Stimulated activated CD4-positive, alpha-beta T cell treated with anti-CD3 and anti-CD28 coated beads, Interleukin-1b, Interleukin-23, amount 100 ng/mL, for 48 hours (primary cell): ENCODE measurements at places on chromosomes 6 and 20.

DNA sequence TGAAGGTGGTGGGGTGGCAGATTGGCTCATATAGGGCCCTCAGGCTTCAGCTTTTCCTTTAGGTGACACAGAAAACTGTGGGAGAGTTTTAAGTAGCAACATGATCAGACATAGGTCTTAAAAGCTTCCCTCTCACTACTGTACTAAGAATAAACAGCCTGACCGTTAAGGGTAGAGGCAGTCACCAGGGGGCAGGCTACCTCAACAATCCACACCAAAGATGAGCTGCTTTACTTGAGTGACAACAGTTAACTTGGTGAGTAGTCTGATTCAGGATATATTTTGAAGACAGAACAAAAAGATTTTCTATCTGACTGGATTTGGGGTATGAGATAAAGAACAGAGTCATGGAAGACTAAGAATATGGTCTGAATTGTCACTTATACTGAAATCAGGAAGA, 193.1 kb upstream of the SHLD1 start:
- peak; percentile 63 for DNase-seq

- DNase-seq, result no peak
Measured at GRCh38 chr6:157821342-157822033, 1.6 kb upstream of the SNX9 start.

DNA sequence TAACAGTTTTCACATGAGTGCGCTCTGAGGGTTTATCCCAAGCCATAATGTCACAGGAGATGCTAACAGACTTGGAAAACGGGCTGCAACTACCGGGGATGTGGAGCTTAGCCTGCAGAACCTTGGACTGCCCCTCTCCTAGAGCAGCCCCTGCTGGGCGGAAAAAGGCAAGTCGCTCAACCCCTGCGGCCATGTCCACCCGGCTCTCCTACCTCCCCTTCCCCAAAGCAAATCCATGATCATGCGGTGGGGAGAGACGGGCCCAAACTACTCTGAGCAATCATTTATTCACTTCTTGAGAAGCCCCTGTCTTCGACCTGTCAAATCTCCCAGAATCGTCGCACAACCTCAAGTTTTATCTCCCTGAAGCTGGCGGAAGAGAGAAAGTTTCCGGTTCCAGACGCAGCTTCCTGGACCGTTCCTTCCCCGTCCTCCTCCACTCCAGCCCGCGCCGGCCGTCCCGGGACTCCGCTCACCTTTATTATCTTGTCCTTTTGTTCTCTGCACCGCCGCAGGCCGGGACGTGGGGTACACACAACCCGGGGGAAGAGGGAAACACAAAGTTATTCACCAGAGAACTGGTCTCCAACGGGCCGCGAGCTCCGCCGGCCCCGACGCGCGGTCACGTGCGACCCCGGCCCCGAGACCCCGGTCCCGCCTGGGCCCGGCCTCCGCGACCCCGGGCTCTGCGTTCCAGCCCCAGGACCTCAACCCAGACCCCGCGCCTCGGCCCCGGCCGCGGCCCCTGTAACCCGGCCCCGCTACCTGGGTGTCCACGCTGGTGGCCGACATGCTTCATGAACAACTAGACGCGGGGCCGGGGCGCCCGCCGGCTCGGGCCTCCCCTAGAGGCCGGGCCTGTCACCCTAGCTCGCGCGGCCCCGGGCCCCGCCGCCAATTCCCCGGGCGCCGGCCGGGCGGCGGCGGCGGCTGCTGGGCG, 560 bp downstream of the YTHDF1 start:
- no peak for DNase-seq

- no peak for DNase-seq
Measured at GRCh38 chr20:35296101-35296554, 3.9 kb upstream of the FAM83C start.

GRCh38 chr6:156009656-156010055, 554.0 kb upstream of the NOX3 start:
- DNase-seq, result peak; percentile 3

DNA sequence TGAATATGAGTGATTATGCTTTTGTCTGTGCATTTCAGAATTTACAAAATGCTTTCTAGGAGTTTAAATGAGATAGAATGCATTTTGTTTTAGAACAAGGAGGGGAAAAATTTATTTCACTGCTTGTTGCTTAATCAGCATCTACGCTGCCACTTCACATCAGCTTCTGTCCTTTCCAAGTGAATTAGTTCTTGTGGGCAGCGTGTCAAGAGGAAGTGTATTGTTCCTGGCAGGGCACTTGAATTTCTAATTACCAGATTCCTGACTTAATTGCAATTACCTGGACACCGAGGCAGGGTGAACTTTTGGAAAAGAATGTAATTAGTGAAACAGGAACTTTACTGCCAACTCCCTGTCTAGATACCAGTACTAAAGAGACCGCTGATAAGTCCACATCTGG, 263.5 kb downstream of the TMEM242 start:
- no peak for DNase-seq
